Activated T-helper 2 cell treated with anti-CD3 and anti-CD28 coated beads, Interferon-gamma antibody, Interleukin-2, Interleukin-4, amounts not matched to agents 10 μg/mL and 5 μg/mL and 100 μg/mL, durations not matched to agents 14 hours and 24 hours and 36 hours (primary cell): ENCODE measurements at places on chromosomes 5 and 9. TPM values are rescaled to one million over a fixed set of nuclear protein-coding genes. Genes with fewer than 3 reads are reported as not detected.

DNA sequence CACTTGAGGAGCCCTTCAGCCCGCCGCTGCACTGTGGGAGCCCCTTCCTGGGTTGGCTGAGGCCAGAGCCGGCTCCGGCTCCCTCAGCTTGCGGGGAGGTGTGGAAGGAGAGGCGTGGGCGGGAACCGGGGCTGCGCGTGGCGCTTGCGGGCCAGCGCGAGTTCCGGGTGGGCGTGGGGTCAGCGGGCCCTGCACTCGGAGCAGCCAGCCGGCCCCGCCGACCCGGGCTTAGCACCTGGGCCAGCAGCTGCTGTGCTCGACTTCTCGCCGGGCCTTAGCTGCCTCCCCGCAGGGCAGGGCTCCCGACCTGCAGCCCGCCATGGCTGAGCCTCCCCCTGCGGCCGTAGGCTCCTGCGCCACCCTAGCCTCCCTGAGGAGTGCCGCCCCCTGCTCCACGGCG lies 6.2 kb upstream of the SHB start:
- DNase-seq: no peak

DNA sequence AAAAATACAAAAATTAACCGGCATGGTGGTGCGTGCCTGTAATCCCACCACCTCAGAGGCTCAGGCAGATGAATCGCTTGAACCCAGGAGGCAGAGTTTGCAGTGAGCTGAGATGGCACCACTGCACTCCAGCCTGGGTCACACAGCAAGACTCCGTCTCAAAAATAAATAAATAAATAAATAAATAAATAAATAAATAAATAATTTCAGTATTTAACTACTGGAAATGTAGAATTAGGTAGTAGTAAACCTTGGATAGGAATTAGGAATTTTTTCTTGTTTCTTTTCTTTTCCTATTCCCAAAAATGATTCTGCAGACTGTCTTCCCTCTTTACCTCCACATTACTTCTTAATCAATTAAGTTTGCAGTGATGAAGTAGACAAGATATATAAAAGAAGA lies 103.2 kb downstream of the PLK2 start:
- no peak for DNase-seq

GRCh38 chr5:76368941-76369340 lies 34.1 kb upstream of the IQGAP2 start:
- DNase-seq: no peak

The BBLN gene
- total RNA-seq: 93.8 and 103 TPM in 2 replicates
